ENCODE measurements at places on chromosomes 13 and 19. TPM values are rescaled to one million over a fixed set of nuclear protein-coding genes. Genes with fewer than 3 reads are reported as not detected.

The CYP2A6 gene
- total RNA-seq, result not detected

The MYO9B gene
- 24.1 TPM for total RNA-seq

The ARRDC5 gene
- not detected for total RNA-seq

The MIA gene
- 1.9 TPM for total RNA-seq

The FUT6 gene
- 4.9 TPM for total RNA-seq

The SH2D3A gene
- total RNA-seq, result 4.8 TPM

The OSCAR gene
- total RNA-seq, result 1.5 TPM

The SUGP1 gene
- 16.5 TPM for total RNA-seq

The RNF17 gene
- not detected for total RNA-seq

The NDUFA13 gene
- 94.5 TPM for total RNA-seq

The KMT5C gene
- total RNA-seq, result 13.3 TPM

The SLC10A2 gene
- not detected for total RNA-seq

The CDK8 gene
- total RNA-seq, result 20.9 TPM

The C5AR2 gene
- 0.31 TPM for total RNA-seq

The PLPPR3 gene
- 0.31 TPM for total RNA-seq

The C1QTNF9 gene
- 3.8 TPM for total RNA-seq

The TNNI3 gene
- total RNA-seq, result 1.7 TPM

The SIAH3 gene
- total RNA-seq, result 0.10 TPM

The NLRP9 gene
- total RNA-seq, result not detected

The ZGLP1 gene
- 1.2 TPM for total RNA-seq

The ZNF726 gene
- total RNA-seq, result 9.3 TPM

The FGF14 gene
- total RNA-seq, result 0.21 TPM

The UNC13A gene
- total RNA-seq, result 0.21 TPM

The OVOL3 gene
- not detected for total RNA-seq

All from tongue (tissue), 3 donors.